ENCODE measurements at places on chromosomes 3 and 15.

GRCh38 chr3:148820361-148821245 lies 7.0 kb upstream of the CPB1 start:
- DNase-seq: no peak

- DNase-seq: no peak
Observed at GRCh38 chr3:41103200-41103599, 96.1 kb upstream of the CTNNB1 start.

GRCh38 chr15:71060983-71061382 lies 54.3 kb upstream of the THSD4 start:
- DNase-seq: no peak

DNA sequence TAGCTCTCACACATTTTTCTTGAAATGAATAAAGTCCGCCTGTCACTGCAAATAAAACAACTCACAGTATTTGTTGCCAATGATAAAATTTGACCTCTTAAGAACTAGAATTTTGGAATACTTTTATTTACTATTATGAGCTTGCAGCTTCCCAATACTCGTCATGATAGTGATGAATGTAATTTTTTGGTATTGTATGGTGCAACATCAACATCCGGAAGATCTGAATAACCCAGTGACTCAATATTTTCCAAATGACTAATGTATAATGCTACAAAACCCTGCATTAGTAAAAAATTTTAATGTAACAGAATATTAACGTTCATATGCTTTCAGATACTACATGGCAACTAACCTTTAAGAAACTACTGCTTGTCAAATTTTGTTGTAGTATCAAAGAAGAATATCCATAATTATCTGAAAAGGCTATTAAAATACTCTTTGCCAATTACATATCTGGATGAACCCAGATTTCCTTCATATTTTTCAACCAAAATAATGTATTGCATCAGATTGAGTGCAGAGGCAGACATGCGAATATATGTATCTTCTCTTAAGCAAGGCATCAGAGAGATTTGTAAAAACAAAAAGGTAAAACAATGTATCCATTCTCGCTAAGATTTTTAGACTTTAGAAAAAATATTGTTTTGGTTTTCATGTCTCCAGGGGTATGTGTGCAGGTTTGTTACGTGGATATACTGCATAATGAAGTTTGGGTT lies 95.3 kb downstream of the IGF2BP2 start:
- DNase-seq: no peak

DNA sequence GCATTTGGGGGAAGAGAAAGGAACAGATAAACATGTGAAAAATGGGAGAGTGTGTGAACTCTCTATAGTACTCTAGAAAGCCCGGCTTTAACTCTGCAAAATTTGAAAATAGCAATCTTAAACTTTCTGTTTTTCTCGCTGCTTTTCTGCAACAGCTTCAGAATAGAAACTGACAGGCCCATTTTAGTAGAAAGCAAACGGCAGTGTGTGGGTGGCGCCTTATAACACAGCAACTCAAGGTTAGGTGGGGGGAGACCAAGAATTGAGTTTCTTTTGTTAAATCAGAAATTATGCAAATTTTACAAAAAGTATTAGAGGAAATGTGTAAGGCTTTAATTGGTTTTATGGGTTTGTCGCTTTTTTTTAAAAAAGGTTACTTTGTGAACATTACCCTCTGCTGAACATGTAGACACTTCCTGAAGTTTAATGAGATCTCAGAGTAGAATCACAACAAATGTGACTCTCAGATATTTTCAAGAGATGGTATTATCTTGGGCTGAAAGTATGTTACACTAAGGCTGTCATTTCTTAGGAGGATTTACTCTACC lies 107.0 kb downstream of the PTPRG start:
- DNase-seq: no peak

GRCh38 chr3:143535994-143536784 lies 312.1 kb downstream of the SLC9A9 start:
- DNase-seq: no peak

GRCh38 chr3:149479621-149480325 lies 5.3 kb downstream of the TM4SF4 start:
- no peak for DNase-seq

DNA sequence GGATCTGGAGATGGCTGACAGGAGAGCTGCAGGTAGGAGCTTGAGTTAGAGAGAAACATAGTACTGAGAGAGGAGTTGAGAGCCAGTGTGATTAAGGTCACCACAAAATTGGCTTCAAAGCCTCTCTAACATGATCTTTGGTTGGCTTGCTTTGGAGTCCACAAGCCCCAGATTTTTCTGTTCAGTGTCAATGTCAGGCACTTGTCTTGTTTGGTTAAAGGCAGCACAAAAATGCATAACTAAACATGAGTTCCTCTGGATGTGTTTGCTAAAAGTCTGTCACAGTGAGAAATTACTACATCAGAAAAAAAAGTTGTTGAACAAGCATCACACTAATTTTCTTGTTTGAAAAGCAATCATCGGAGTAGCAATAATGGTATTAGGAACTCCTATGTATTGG lies 440.5 kb downstream of the NTRK3 start:
- no peak for DNase-seq

DNA sequence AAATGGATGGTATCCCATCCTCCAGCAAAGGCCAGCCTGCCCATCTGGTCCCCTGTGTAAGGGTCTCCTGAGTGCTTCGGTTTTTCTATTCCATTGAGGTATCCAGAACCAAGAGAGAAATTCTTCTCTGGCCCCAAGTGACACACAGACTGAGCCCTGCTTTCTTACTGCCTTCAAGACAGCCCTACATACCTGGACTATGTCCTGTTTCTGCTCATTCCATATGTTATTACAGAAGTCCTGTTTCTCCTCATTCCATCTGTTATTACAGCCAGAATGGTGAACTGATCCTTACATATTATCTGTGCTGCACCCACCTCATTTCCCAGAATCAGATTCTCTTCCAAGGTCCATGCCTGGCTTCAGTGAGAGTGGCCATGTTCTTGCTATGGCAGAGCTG lies 115.2 kb downstream of the DCLK3 start:
- DNase-seq: no peak

DNA sequence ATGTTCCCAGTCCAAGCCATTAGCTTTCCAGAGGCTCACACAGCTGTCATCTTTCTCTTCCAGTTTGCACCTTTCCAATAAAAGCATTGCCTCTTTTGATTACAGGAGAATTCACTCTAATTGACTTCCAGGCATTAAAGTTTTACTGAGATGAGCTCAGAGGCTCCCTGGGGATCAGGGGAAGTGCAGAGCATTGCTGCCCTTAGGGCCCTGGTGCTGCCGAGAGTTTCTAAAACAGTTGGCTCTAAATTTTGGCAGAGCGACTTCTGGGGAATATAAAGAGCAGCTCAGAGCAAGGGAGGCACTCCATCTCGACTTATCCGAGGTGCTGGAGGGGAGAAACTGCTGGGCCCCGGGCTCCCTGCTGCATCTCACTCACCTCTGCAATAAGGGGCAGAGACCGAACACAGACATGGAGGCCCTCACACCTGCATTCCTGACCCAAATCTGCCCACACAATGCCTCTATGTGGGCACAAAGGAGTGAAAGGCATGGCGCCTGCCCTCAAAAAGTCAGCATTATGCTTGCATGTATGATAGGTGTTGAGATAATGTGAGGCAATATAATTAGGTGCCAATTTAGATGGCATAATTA lies 61.7 kb downstream of the SCN11A start:
- no peak for DNase-seq

DNA sequence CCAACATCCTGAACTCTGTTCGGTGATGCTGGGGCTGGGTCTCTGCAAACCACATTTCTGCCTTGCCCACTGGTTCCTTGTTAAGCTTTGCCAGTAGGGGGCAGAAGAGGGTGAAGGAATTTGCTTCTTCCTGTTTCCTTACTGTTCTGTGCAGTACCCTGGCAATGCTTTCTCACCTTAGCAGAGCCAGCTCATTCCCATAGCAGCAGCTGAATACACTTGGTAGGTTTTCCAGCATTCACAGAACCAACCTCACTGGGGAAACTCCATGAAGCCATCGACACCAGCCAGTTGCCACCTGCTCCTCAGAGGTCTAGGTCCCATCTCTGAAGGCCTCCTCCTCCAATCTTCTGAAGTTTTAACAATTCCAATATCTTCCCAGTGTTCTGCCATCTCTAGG lies 308.4 kb downstream of the PDCD6IP start:
- DNase-seq: peak; percentile 8

- DNase-seq: no peak
Observed at GRCh38 chr3:72515941-72516340, 332.3 kb downstream of the SHQ1 start.

DNA sequence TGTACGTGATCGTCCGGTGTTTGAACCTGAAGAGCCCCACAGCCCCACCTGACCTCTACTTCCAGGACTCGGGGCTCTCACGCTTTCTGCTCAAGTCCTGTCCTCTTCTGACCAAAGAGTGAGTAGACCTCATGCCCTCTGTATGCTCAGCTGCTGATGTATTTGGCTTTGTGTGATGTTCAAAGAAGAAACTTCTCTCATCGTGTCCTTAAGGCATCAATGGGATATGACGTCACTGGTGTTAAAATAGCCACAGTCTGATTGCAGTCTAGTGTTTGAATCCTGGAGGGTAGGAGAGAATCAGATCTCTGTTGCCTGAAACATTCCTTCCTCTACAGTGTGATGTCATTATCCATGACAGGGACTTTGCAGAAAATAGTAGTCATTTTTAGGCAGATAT lies 28.1 kb downstream of the ABHD2 start:
- peak; percentile 42 for DNase-seq

DNA sequence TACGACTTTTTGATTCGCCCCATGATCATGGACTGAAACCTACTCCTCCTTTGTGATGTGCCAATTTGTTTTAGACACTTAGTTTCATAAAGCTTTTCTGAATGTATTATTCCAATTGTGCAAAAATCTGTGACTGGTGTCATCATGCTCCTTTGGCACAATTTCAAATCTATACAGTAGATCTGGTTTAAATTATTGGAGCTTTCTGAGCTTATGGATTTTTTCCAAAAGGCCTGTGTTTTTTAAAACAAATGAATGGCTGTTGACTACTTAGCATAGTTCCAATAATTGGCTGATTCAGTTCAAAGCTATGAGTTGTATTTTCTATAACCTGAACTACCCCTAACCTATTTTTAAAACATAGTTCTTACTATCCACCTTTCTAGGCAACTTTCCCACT lies 282.7 kb downstream of the CNTN3 start:
- DNase-seq: no peak

GRCh38 chr3:119184796-119185570 lies 11.6 kb downstream of the UPK1B start:
- DNase-seq: no peak

- no peak for DNase-seq
Observed at GRCh38 chr15:25415707-25416106, 23.1 kb downstream of the UBE3A start.

DNA sequence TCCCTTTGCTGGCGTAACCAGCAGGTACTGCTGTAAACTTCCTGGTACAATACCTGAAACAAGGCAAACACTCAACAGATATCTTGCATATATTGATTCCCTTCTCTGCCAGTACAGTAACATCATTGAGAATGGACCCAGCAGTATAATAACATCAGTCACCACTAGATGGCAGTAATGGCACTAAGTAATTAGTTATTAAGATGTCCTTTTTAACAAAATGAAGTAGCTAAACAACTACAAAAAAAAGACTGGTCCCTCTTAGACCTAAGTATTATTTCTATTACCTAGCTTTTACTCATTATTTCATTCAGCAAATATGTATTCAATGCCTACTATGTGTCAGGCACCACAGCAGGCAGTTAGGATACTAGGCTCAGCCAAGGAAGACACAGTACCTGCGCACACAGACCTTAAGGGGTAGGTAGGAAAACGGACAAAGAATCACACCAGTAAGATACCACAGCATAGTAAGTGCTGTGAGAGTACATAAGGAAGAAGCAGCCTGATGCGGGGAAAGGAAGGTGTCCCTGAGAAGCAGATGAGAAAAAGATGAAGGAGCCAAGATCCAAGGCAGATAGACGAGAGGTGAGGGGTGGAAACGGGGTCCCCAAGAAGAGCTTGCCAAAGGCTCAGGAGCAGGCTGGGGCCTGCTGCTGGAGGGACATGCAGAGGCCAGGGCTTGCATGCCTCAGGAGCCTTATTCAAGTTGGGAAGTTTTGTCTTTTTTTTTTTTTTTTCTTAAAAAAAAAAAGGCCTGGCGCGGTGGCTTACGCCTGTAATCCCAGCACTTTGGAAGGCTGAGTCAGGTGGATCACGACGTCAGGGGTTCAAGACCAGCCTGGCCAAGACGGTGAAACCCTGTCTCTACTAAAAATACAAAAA lies 102.7 kb upstream of the CHD2 start:
- peak; percentile 50 for DNase-seq

GRCh38 chr3:16788440-16789056 lies 96.2 kb upstream of the PLCL2 start:
- no peak for DNase-seq

GRCh38 chr3:143234526-143234925 lies 115.0 kb downstream of the CHST2 start:
- DNase-seq: no peak

DNA sequence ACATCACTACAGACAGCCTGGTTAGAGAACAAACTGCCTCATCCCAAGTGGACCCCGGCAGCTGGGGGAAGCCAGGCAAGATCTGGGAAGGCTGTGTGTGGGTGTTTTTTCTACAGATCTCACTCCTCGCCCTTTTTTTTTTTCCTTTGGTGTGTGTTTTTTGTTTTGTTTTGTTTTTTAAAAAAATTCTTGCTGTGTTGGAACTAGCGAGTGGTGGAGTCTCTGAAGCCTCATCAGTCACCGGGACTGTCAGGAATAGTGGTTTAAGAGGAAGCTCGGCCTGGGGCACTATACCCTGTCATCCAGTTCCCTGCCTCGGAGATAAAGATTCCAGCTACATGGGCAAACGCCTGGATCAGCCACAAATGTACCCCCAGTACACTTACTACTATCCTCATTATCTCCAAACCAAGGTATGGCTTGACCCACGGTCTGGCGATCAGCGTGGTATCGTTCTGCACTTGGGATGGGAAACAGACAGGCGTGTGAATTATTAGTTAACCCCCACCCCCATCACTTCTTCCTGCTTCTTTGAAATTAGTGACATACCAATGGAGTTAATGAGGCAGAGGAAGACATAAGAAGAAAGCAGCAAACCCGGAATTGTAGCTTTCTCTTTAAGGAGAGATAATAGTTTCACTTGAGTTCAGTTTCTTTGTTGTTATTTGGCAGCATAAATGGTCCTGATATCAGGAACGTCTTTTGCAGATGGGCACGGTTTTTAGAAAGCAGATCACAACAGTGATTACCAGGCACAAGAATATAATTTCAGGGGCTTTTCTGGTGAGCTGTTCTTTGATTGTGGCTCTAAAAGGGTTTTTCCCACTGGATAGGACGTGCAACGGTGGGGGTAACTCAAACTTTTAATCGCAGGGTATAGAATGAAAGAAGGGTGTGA lies 722 bp downstream of the RBMS3 start:
- no peak for DNase-seq

DNA sequence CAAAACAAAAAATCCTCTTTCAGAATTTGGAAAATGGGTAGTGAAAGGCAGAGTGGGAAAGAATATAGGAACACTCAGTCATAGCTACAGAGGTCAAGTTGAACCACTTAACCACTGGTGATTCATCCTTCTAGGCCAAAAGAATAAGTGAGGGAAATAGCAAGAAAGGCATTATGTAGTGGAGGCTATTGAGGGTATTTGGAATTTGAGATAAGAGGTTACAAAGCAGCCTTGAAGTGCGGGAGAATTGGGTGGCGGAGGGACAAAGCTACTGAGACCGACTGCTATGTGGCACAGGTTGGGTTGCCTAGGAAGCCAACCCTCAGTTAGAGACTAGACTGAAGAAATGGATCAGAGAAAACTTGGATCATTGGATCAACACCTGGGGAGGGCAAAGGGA lies 109.5 kb downstream of the SYNPR start:
- DNase-seq: no peak

GRCh38 chr15:80462836-80463512 lies 58.8 kb downstream of the ARNT2 start:
- no peak for DNase-seq
